ENCODE measurements at places on chromosomes 12 and 14. TPM values are rescaled to one million over a fixed set of nuclear protein-coding genes. Genes with fewer than 3 reads are reported as not detected.

DNA sequence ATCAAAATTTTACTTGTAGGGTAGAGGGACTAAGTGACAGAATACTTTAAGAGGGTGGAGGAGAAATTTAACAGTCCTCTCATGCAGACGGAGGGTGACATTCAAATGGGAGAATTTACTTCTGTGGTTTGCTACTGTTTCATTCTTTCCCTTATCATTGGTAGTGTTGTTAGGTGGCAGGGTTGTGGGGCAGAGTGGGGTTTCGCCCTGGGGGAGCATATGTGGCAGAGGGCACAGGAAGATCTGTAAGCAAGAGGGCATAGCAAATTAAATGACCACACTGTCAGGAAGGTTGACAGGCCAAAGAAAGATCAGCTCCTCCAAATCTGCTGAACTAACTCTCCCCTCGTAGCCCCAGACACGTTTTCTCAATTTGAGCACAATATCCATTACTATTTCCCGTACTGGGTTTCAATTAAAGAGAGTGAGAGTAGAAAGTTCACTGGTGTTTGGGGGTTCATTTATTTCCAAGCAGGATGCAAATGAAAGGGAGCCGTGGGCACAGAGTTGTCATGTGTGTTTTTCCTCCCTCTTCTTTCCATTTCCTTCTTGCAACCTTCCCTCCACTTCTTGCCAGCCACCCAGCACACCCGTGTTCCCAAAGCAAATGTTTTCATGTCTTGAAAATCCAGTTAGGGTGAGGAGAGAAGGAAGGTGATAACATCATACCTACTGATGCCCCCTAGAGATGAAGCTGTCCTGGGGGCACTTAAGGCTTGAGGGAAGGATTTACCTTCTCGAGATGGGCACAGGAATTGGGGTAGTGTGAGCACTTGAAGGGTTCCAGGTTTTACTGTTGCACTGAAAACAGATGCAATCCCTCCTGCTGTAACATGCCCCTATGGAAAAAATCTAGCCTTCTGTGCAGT is 6.5 kb upstream of the TBX3 start:
- no peak overlapping the region for H3K4me3 ChIP-seq
- peaks cover 56% of the 10 kb centered on the region for H3K27me3 ChIP-seq
- H3K27ac ChIP-seq: no peak overlapping the region
- no peaks in the 10 kb centered on the region for H3K36me3 ChIP-seq

- H3K36me3 ChIP-seq: no peaks in the 10 kb centered on the region
- no peaks in the 10 kb centered on the region for H3K27me3 ChIP-seq
- no peaks in the 10 kb centered on the region for H3K4me1 ChIP-seq
- H3K4me3 ChIP-seq: no peak overlapping the region
- H3K27ac ChIP-seq: no peak overlapping the region
These were observed 64.5 kb upstream of the DAAM1 start for GRCh38 chr14:59123975-59124374.

- no peak overlapping the region for H3K4me3 ChIP-seq
- no peaks in the 10 kb centered on the region for H3K4me1 ChIP-seq
- H3K27me3 ChIP-seq: no peaks in the 10 kb centered on the region
- H3K27ac ChIP-seq: no peak overlapping the region
- no peak for DNase-seq
These were observed 71.9 kb upstream of the DDX11 start for GRCh38 chr12:31001581-31002360.

GRCh38 chr12:116927244-116927940 is 16.6 kb downstream of the FBXW8 start:
- H3K27ac ChIP-seq: no peak overlapping the region
- H3K4me1 ChIP-seq: peaks cover 43% of the 10 kb centered on the region
- H3K4me3 ChIP-seq: no peak overlapping the region
- H3K36me3 ChIP-seq: no peaks in the 10 kb centered on the region
- H3K27me3 ChIP-seq: no peaks in the 10 kb centered on the region

NCOR2 gene
- polyA plus RNA-seq: 16.7 TPM

OLR1 gene
- polyA plus RNA-seq: not detected
